EH (cell line): ENCODE measurements at places on chromosomes 3 and 15.

DNA sequence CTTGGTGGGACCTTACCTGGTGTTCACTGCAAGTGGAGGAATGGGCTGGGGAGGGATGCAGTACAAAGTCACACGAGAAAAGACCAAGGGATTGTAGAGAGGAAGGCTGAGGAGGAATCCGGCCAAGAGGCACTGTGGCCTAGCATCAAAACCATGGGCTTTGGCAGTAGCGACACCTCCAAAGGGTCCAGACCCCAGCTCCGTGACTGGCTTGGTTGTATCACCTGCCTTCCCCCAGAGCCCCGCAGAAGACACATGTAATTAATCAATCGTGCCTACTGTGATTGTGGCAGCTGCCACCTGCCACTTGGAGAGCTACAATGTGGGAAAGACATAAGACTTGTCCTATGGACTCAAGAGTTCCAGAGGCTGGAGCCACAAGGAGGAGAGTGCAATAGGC lies 54.7 kb downstream of the ST8SIA2 start:
- DNase-seq, result no peak

DNA sequence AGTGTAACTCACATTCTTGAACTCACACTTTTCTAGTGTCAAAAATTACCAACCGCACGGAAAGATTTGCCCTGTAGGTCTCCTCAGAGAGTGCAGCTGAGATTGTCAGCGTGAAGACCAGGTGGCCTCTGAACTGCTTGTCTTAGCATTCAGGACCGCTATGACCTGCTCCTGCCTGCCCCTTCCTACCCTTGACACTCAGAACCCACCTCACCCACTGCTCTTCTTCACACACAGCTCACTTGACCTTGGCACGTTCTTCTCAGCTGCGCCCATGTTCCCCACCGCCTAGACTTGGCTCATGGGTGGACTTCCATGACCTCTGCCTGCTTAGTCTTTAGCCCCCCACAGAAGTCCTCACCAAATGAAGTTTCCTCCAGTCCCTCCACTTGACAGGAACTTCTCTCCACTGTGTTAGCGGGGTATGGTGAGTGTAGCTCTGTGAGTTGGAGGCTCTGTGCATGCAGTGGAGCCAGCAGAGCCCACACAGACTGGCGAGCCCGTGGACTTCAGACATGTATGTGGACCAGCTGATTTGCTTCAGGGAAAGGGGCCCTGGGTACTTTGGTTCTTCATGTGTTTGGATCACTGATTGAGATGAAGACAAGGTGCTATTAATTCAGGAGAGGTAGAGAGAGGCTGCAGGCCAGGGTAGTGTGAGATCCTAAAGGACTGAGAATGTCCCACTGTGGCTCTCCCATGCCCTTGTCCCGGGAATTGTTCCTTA lies 221.3 kb downstream of the OPA1 start:
- no peak for DNase-seq

DNA sequence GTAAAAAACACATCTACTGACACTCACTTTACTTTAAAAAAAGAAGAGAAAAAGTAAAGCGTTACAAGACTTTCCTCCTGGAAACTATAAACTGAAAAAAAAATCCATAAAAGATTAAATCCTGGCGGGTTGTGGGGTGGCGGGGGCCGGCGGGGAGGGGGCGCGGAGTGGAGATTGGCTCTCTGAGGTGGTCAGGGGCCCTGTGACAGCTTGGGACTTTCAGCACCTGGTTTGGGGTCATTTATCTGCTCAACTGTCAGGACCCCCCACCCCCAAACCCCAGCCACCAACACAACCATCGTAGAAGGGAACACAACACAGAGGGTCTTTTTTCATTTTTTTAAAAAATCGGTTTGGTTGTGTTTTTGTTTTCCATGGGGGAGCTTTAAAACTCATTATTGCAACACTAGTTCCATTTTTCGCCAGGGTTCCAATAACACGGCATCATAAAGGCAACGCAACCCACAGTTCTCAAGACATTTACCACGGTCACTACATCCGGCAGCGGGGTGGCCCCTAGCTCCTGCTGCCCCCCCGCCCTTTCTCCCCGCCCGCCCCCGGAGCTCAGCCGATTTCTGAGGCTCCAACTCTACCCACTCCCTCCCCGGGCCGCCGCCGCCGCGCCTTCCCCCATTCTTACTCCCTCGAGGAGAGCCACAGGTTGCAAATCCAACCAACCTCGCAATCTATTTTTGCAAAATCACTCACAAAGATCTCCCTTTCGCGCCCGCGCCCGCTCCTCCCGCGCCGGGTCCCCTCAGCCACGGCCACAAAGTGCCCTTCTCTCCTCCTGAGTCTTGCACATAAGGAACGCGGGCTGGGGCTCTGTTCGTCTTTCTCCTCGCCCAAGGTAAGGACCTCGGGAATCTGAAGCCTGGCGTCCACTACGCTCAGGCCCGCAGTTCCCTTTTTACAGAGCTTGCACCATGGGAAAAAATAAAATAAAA lies 1.8 kb downstream of the BCL6 start:
- DNase-seq, result peak; percentile 70

GRCh38 chr15:92661069-92661468 lies 5.5 kb upstream of the FAM174B start:
- no peak for DNase-seq

DNA sequence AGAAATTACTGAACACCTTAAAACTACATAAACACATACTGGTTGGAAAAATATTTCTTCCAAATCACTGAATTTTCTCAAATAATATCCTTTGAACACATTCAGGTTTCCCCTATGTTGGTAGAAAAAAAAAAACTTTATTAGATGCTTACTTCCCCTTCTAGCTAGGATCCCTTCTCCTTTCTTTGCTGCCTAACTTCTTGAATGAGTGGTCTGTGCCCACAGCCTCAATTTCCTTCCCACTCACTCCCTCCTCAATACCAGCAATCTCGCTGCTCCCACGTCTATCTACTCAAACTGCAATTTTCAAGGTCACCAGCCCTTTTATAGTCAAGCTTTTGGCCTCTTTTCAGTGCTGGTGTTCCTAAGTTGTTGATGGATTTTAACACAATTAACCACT lies 8.3 kb downstream of the CD200R1 start:
- DNase-seq, result no peak

- DNase-seq, result no peak
Observed at GRCh38 chr3:117610156-117610555, 900.6 kb downstream of the TUSC7 start.

DNA sequence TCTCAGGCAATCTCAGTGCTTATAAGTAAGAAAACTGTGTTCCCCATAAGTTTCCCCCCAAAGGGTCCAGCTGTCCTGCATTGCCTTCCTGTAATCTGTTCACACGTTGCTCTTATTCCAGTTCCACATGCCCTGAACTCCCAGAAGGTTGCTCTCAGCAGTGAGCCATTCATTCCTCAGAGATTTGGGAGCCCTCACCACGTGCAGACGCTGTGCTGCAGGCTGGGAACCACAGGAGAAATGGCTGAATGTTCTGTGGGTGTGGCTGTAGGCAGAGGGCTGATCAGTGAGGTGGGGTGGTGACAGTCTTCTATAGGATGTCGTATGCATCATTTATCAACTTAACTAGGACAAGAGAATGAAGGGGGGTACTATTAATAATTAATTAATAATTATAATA lies 3.3 kb upstream of the THSD4 start:
- DNase-seq, result peak; percentile 49

DNA sequence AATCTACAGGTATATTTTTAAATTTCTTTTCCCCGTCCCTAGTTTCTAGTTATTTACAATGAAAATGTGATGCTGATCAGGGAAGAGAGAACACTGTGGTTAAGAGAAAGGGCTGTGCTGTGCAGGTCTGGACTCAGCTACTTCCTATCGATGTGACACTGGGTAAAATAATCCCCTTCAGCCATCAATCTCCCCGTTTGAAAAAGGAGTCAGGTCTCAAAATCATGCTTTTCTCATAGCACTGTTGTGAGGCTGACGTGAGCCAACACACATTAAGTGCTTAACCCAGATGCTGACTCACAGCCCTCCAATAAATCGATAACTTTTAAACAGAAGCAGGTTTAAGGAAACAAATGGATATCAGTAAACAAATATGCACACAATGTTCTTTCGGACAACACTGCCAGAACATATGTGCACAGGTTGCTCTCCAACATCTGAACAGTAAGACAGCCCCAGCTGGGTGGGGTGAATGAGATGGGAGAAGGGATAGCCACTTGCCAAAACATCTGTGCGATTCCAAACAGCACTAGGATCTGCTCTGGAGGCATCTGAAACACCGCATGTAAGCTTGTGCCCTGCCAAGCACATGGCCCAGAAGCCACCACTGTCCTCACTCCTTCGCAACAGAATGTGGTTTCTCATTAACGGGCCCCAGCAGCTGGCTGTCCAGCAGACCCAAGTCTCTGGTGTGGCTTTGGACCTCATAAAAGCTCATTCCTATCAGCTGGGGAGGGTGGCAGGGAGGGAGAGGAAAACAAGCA lies 143.2 kb upstream of the PRICKLE2 start:
- peak; percentile 43 for DNase-seq

DNA sequence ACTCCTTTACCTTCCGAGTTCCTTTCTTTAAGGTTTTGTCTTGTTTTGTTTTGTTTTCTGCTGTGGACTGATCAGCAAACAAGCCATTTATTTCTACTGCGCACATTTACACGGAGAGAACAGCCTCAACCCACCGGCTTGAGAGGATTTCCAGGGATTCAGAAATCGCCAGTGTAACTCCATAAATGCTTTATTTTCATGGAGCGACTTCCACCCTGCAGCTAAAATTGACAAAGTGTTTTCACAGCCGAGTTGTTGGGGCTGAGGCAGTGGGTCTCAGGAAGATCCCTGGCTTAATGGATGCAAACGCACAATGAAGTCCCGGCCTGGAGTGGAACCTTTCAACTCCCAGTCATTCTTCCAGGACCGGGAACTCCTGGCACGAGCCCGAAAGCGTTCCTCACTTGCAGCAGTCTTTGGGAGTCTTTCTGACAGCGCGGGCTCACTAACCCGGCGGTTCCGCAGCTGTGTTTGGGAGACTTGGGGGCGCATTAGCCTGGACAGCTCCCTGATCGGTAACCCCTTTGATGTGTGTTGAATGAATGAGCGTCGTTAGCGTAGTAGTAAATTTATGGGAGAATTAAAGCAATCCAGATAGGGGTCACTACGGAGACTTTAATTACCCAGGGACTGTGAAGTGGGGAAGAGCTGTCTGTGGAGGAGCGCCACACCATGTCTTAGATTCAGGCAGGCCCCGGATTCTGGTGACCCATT lies 785 bp upstream of the MYRIP start:
- DNase-seq, result peak; percentile 9

DNA sequence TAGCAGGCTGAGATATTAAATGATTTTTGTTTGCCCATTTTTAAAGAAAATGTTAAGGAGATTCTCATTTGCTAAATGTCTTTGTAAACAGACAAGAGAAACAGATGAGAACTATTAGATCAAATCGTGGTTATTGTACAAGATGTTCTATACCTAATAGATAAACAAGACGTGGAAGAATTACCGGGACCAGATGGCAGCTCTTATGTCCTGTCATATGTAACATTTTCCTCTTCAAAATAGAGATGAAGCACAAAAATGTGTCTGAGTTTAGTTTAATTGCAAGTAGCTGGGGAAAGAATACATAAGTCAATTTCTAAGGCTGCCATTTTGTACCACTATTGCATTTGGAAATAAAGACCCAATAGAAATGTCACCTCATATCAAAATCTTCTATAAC lies 553.7 kb downstream of the TUSC7 start:
- DNase-seq, result no peak

GRCh38 chr3:139112230-139112558 lies 67.5 kb upstream of the PRR23C start:
- no peak for DNase-seq

GRCh38 chr15:31307270-31308184 lies 19.1 kb upstream of the KLF13 start:
- no peak for DNase-seq

GRCh38 chr3:12816521-12817342 lies 20.3 kb downstream of the CAND2 start:
- no peak for DNase-seq

GRCh38 chr15:82922737-82923136 lies 29.8 kb downstream of the HOMER2 start:
- DNase-seq, result no peak

DNA sequence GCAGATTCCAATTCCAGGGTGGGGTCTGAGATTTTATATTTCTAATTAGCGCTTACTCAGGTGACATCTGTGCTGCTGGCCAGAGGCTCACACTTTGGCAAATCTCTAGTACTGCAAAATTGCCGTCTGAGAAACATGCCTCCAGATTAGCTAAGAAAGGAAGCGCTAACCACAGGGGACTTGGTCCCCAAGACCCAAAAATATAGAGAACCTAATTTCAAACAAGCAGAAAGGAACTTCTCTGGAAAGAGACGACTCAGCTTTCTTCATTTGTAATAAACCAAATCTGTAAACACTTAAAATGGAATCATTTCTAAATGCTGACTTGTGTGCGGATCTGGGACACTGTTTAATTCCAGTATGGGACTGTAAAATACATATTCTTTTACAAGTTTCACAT lies 55.7 kb downstream of the B3GNT5 start:
- DNase-seq, result no peak

GRCh38 chr3:118761291-118761606 lies 273.4 kb downstream of the IGSF11 start:
- no peak for DNase-seq

DNA sequence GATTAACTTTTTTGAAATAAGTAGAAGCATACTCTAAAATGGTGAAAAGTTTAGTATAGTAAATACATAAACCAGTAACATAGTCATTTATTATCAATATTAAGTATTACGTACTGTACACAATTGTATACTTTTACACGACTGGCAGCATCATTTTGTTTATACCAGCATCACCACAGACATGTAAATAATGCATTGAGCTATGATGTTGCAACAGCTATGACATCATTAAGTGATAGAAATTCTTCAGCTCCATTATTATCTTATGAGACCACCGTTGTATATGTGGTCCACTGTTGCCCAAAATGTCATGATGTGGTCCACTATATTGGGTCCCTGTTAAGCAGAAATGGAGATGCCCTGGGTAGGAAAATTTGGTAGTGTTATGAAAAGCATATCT lies 51.3 kb downstream of the DRD3 start:
- DNase-seq, result no peak

DNA sequence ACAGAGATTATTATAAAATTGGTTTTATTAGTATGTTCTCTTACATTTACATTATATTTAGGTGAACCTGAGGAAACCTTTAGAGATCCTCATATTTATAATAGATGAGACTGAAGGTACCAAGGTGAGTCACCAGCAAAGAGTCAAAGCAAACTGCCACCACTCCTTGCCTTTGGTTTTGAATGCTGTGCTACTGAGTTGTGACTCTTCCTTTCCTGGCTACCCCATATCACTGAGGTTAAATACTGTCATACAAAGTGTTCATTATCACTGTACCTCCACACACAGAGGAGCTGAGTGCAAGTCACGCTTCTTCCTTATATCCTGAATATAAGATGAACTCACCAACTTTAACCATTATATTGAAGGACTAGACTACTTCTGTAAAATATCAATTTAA lies 168.2 kb downstream of the CBLB start:
- DNase-seq, result no peak

GRCh38 chr3:129611812-129612533 lies 5.5 kb upstream of the PLXND1 start:
- DNase-seq, result peak; percentile 88
